T-helper 17 cell (primary cell): ENCODE measurements at places on chromosomes 12 and 14.

DNA sequence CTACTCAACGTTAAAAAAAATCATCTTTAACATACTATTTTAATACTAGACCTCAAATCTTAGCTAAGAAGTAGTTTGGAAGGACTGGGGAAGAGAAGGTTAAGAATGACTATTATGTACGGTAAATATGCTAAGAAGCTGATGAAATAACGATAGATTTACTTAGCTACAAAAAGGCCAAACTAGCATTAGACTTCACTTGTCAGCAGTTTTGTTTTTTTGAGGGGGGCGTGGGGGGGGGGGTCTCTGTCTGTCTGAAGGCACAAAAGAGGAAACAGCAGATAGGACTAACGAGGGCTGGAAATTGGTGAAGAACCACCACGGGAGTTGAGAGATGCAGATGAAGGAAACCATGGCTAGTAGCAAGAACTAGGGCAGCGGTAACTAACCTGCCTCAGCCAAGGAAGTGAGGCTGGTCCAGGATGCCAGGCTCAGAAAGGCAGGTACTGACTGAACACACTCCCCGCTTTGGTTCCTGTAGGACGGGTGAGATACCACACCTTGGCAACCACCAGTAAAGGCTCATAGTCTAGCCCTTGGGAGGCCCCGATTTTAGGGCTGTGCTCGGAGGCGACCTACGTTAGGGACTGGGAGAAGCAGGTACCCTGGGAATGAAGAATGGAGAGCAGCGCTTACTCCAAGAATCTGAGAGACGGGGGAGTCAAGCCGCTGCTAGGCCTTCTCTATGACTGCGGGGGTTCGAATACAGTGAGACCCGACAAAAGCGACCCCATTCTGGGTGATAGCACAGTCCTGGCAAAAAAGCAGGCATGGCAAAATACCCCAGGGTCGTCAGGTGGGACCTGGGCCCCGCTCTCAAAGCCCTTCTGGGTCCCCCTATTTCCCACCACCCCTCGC lies 675 bp downstream of the NEDD8 start:
- DNase-seq, result no peak

GRCh38 chr12:57012600-57013465 lies 3.5 kb downstream of the TAC3 start:
- DNase-seq, result no peak

GRCh38 chr12:63916561-63917476 lies 72.3 kb downstream of the SRGAP1 start:
- DNase-seq, result no peak

DNA sequence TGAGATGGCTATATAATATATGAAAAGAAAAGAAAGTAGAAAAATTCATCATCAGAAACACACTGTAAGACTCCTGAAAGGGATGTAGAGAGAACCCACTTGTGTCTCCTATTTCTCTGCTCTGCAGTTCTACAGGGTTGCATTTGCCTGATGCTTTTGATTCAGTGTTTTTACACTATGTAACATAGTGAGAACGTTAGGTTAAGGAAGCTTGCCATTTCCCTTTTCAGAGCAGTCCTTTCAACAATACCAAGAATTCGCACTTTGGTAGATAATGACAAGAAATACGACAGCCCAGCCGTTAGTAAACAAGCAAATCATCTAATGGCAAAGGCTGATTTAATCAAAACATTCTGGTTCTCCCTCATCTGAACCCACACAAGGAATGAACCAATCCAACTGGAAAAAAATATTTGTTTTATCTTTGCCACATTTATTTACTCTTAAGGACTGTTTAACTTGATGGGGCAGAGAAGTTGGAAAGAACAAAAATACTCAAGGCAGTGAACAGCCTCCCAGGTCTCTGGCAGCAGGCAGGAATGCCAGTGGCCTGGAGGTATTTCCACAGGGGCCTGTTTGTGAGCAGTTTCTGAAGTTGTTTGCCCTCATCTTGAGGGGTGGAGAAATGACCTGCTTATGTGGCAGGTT lies 30.8 kb upstream of the SOCS2 start:
- no peak for DNase-seq

DNA sequence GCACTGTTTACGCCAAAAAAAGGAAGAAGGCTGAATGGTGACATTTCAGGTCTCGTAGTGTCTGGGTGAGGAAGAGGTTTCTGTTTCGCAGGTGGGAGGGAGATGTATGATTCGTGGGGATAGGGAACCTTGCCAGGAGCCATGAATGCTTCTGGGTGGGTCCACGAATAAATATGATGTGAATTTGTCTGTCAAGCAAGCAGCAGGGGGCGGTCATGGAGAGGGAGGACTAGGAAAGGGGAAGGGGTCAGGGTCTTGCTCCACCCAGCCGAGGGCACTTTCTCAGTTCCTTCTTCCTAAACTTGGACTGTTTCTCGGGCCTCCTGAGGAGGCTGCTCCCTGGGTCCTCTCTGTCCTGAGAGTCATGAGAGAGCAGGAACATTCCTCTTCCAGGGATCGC lies 72.5 kb downstream of the LGMN start:
- no peak for DNase-seq

GRCh38 chr14:95163132-95163531 lies 5.8 kb upstream of the DICER1 start:
- no peak for DNase-seq

DNA sequence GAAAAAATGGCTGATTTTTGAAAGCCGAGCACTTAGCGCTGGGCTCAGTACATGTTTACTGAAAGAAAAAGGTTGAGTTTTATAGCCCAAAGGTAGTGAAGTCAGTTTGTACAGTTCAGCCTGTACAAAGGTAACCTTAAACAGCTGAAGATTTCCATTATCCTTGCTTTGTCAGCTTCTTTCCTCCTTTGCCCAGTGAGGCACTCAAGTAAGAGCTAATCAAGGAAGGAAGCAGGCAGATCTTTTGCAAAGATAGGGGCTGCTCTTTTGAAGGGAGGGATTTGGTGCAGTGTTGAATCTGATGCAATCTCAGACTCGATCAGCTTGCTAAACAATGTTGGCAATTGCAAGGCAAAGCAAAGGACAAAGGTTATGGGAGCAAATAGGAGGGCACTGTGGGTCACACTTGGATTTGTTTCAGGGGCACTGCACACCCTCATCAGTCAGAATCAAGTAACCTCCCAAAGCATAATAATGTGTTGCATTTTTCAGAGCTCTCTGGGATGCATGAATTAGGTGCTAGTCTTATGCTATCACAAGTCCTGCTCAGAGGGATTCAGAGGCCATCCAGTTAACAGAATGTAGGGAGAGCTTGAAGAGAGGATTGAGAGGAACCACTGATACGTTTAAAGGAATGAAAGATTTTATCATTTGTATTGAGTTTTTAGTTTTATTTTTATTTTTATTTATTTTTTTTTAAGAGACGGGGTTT lies 44.4 kb downstream of the ANO6 start:
- DNase-seq, result no peak

DNA sequence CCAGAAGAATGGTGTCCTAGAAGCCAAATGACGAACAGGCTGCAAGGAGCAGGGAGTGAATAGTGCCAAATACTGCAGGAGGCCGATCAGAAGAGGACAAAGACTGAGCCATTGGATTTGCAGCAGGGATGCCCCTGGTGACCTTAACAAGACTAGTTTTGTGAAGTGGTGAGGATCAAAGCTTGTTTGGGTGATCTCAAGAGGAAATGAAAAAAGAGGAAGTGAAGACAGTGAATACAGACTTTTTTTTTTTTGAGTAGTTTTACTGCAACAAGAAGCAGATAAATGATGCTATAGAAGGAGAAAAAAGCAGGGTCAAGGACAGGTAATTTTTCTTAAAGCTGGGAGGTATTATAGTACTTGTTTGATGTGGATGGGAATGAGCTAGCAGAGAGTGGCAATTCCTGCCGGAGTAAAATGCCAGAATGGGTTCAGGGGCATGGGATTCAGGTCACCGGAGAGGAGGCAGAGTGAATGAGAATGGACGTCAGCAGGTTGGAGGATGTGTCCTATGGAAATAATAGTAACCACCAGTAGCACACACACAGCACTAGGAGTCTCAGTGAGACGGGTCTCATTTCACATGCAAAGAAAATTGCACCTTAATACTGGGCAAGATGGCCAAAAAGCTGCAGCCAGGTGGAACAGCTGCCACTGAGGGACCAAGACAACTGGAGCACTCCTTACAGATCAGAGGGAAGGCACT lies 345.8 kb upstream of the CCDC196 start:
- DNase-seq, result no peak

- no peak for DNase-seq
Observed at GRCh38 chr12:54666008-54666407, 17.8 kb upstream of the DCD start.

DNA sequence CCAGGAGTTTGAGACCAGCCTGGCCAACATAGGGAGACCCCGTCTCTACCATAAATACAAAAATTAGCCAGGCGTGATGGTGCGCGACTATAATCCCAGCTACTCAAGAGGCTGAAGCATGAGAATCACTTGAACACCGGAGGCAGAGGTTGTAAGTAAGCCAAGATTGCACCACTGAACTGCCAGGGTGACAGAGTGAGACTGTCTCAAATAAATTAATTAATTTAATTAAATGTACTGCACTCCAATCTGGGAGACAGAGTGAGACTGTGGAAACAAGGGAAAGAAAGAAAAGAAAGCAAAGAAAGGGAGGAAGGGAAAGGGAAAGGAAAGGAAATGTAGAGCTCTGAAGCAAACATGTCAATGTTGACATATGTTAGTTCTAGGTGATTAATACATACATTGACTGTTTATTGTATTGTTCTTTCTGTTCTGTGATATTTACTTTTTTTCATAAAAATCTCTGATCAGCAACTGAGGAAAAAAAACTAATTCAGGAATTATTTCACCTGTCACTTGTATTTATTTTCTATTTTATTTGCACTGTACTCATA lies 99.6 kb downstream of the DENND5B start:
- DNase-seq, result no peak

DNA sequence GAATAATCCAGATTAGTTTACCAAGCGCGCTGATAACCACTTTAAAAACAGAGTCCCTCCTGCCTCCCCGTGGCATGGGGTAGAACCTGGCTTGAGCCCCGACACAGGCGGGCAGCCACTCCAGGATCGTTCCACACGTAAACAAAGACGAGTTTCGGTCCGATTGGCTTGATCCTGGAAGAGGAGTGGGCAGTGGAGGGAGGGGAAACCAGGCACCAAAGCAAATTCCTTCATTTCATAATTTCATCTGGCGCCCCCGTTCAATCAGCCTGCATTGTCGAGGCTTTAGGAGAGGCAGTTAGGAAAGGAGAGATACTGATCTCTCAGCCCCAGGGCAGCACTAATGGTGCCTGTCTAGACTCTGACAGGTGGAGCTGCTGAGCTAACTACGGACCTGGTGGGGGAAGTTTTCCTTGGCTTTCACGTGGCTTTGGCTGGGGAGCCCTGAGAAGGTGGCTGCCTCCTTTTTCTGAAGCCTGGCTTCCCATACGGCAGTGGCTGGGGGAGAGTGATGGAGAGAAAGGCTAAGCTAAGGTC lies 751 bp upstream of the GPRC5A start:
- DNase-seq, result no peak

- DNase-seq, result no peak
Observed at GRCh38 chr12:2053691-2054090, 904 bp downstream of the CACNA1C start.

GRCh38 chr12:52216100-52216499 lies 16.9 kb upstream of the KRT7 start:
- DNase-seq, result no peak

GRCh38 chr12:43676183-43676813 lies 82.3 kb downstream of the PUS7L start:
- DNase-seq, result no peak

GRCh38 chr12:26953447-26953846 lies 15.2 kb downstream of the FGFR1OP2 start:
- no peak for DNase-seq

DNA sequence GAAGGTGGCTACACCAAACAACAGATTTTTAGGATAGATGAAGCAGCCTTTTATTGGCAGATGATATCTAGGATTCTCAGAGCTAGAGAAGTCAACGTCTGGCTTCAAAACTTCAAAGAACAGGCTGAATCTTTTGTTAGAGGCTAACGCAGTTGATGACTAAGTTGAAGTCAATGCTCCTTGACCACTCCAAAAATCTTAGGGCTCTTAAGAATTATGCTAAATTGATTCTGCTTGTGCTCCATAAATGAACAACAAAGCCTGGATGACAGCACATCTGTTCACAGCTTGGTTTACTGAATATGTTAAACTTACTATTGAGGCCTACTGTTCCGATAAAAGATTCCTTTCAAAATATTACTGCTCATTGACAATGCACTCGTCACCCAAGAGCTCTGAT lies 13.0 kb upstream of the CDKN3 start:
- no peak for DNase-seq

DNA sequence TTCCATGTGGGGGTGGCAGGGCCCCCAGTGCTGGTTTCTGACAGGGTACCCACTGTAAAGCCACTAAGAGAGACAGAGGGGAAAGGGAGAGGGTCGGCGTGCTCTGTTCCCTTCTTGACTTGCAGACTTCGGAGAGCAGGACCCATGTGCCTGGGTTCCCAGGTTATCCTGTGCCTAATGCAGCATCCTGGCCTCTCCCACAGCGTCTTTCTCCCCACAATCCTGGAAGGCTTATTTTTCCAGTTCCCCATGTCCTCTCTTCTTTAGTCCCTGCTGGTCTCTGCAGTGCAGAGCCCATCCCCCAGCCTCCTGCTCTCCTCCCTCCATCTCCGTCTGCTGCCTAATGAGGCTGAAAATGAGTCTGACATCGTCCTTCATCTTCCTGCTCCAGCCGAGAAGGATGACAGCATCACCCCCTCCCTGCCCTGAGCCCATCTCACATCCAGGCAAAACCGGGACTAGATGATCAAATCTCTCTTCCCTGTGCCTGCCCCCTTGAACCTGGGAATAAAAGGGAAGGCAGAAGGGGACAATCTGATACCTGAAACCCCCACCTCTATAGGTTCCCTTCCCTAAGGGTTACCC lies 15.1 kb downstream of the CALCOCO1 start:
- no peak for DNase-seq

GRCh38 chr14:61751475-61751989 lies 10.7 kb upstream of the SNAPC1 start:
- no peak for DNase-seq
